ENCODE measurements at places on chromosomes 16 and 17.
A peak's percentile ranks its signal among the peaks of the same experiment; 100 is the strongest.

- no peak for DNase-seq
Measured at GRCh38 chr17:34798581-34798980, 162.7 kb downstream of the CCT6B start.

DNA sequence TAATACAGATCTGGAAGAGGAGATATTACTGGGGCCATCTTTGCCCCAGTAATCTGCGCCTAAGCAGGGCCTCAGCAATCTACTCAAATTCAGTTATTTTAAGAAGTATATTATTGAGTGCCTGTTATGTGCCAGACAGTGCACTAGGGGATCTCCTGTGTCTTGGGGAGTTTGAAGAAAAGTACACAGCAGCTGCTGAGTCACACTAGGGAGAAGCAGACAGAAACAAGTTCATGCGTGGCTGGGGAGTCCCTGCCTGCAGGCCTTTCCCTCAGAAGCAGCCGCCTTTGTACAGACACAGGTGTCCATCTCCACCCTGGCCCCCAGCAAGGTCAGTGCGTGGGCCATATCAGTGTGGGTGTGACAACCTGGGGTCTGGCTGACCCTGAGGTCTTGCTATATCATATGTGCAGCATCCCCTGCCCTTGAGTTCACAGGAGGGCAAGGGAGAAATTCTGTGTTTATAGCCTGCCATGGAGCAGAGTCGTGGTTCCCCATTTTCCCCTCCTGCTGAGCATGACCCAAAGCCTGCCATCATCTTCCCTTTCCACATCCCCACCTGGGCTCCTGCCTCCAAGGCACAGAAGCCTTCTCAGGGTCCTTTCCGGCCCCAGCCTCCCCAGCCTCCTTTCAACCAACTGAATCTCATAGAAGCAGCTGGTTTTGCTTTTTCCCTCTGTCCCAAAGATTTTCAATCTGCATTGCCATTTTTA lies 229.9 kb upstream of the SDK2 start:
- DNase-seq: no peak

GRCh38 chr17:17711641-17712162 lies 30.4 kb downstream of the RAI1 start:
- no peak for DNase-seq

DNA sequence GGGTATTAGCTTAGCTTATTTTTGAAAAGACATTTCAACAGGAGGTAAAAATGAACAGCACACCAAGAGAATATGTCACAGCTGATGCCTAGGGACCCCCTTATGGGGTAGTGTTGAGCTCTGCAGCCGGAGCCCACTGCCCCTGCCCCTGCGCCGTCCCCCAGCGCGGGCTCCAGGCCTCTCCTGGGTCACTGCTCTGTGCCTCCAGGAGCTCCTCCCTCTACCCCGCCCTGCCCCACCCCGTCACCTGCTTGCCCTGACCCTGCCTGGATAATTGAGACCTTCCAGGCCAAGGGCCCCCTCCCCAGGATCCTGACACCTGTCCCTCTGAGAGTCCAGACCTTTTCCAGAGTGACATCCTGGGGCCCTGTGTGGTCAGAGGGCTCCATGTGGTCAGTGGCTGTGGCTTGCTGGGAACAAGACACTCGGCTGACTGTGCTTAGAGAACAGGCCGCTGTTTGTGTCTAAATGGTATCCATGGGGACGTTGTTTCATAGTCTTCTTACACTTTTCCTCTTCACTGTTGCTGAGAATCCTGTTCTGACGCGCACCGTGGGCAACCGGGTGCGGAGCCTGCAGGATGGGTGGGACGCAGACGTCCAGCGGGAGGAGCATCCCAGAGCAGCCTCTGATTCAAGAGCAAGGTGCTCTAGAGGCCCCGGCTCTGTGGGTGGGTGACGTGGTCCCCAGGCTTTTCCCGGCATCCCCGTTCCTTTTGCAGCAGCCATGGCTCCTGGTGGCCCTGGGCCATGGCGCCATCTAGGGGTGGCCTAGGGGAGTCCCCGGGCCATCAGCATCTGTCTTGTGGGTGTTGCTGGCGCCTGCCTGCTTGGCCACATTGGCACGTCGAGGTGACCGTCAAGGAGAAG lies 20.0 kb upstream of the WFIKKN1 start:
- DNase-seq: peak; percentile 80

- DNase-seq: no peak
Measured at GRCh38 chr16:24728891-24729242, 584 bp upstream of the TNRC6A start.

GRCh38 chr17:32496395-32497073 lies 9.7 kb downstream of the CDK5R1 start:
- no peak for DNase-seq

DNA sequence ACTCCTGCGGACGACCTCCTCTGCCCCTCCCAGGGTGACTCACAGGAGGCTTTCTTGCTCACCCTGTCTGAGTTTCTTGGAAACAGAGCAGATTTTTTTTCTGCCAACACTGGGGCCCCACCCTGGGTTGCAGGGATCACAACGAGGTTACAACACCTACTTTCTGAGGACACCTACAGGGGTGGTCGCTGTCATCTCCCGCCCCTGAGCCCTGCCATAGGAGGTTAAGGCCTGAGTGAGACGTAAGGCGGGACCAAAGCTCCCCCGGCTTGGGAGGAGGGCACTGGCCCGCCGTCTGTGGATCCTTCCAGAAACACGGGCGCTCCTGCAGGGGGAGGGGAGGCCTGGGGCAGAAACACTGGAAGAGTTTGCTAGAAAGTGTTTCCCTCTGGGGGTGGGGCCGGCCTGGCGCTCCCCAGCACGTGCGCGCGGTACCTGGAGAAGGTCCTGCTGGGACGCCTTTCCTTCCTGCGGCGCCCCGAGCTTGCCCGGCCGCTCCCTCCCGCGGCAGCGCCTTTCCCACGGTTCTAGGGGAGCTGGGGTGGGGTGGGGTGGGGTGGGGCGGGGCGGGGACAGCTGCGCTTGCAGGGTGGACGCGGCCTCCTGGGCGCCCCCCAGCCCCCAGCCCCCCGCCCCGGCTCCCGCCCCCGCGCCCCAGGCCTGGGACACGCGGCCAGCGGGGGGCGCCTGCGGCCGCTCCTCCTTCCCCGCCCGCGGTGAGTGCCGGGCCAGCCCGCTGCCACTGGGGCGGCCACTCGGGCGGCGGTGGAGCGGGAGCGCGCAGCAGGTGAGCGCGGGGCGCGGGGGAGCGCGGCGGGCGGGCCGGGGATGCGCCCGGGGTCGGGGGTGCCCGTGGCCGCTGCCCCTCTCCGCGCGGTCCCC lies 20.7 kb upstream of the ADCY7 start:
- DNase-seq: peak; percentile 68

- DNase-seq: no peak
Measured at GRCh38 chr16:89981414-89981813, 32.9 kb downstream of the DEF8 start.

GRCh38 chr17:16378636-16379282 lies 2.1 kb upstream of the UBB start:
- DNase-seq: no peak

DNA sequence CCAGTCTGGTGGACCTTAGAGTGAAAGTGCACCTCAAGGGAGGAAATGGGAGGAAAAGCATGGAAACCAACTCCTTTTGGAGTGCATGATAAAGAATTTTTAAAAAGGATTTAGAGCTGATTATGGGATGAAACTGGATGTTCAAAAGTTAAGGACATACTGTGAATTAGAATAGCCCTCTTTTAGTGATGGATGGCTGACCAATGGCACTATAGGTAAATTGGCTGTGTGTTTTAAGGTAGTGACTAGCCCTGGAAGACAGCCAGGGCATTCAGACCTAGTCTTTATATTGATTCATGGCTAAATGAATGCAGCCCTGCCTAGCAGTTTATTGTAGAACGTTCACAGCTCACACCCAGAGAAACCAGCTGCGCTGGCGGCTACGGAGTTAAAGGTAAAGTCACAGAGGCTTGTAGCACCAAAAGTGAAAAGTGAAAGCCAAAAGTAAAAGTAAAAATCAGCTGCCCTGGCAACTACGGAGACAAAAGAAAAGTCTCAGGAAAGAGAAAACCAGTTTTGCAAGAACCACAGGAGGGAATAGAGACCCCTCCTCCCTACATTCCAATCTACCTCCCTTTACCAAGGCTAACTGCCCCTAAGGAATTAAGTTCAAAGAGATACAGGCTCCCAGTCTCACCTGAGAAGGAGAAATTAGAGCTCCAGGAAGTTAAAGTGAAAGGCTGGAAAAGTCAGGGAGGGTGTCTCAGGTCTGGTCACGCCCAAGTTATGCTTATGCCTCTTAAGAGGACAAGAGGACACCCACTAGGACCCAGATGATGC lies 21.8 kb downstream of the ACSM1 start:
- DNase-seq: no peak

DNA sequence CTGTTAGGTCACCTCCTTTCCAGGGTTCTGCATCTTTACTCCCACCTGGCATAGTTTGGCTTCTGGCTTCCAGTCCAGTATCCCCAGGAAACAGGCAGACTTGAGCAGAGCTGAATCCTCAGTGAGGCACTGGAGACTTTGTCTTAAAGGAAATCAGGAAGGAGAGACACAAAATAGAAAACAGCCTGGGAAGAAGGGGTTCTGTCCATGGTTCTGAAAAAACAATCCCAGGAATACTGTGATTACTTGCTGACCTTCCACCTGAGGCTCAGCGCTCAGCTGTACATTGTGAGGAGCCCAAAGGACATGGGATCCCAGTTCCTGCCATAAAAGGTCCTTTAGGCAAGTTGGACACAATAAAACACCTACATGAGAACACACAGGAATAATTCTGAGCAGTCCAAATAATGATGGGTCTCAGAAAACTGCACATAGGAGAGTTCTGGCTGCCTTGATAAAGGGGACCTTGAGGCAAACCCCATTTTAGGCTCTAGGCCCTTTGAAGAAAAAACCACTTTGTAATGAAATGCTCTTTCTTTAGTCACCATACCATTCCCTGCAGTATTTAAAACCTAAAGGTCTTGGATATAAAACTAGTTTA lies 81.4 kb upstream of the CRHR1 start:
- DNase-seq: peak; percentile 22

DNA sequence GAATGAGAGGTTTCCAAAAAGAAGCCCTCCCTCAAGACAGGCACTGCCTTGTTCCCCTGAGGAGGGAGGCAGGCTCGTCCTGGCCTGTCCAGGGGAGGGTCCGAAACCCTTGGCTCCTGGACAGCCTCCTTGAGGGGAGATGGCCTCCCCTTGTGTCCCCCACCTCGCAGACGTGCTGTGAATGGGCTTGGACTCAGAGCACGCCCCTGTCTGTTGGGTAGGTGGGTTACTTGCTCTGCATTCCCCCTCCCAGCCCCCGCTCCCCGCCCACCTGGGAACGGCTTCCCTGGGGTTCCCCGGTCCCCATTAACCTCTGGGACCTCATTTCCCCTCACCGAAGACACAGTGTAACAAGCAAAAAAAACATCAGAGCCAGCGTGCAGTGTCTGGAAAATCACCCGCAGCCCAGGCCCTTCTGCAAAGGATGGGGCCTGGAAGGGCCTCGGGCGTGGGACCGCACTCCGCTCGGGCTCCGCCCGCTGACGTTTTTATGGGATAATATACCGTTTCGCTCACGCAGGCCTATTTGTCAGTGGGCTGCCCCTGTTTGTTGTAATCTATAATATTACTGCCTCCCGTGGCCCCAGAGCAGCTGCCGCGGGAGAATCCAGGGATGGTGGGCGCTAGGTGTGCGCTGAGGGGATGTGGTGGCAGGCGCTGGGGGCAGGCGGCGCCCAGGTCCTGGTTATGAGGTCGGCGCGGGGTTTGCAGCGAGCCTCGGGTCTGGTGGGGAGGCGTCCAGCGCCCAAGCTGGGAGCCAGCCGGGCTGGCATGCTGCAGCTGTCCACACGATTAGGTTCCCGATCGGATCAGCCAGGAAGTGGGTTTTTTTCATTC lies 11.1 kb downstream of the BAHCC1 start:
- peak; percentile 68 for DNase-seq

Data from HEK293T (cell line).